ENCODE measurements at places on chromosomes 3 and 15.

DNA sequence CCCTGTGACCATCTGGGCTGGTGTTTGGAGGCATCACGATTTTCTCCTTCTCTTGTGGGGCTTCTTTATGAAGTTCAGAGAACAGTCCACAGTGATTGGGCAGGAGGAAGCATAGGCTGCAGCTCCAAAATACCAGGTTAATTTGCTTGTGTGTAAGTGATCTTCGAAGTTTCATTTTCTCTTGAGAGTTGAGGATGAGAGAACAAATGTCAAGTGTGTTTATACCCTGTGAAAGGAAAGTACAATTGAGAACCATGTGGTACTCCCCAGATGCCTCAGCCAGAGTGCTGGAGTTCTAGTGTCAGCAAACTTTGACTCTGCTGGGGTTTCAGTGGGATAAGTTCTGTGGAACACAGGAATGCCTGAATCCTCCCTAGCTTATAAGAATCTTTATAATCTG lies 357.1 kb upstream of the CFAP20DC start:
- peak; percentile 69 for ATAC-seq

DNA sequence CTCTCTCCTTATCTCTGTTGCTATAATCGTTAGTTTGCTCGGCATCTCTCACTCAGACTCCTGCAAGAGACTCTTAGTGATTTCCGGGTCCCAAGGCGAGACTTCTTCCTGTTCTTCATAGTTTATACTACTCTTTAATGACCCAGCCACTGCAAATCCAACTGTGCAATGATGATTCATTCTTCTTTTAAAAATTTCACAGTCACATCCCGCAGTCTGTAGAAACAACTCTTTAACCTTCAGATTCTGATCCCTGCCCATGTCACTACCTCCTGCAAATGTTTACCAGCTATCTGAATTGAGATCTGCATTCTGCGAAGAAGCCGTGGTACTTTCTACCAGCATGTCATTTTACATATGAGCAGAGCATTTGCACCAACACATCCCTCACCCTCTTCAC lies 2.8 kb upstream of the VGLL3 start:
- no peak for ATAC-seq

- ATAC-seq, result no peak
Observed at GRCh38 chr15:69718436-69718835, 265.8 kb downstream of the RPLP1 start.

GRCh38 chr3:62379321-62379798 lies 6.0 kb upstream of the FEZF2 start:
- ATAC-seq, result no peak

GRCh38 chr3:70386043-70386442 lies 73.6 kb upstream of the MDFIC2 start:
- ATAC-seq, result no peak

DNA sequence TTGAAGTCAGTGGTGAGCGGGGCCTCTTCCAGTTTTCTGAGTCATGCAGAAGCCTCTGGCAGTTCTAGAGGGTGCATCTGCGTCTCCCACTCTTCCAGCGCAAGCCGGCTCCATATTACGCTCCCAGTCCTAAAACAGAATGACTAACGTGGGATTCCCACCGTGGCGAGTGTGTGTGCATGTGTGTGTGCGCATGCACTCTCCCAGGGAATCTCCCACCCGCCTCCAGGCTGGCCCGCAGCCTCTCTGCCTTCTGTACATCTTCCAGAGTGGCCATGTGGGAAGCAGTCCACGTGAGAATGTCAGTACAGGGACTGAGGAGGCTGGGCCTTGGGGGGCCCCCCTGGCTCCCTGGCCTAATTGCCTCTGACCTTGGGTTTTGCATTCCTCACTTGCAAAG lies 87.7 kb downstream of the LSM3 start:
- no peak for ATAC-seq

- ATAC-seq, result no peak
Observed at GRCh38 chr3:63135367-63135766, 142.7 kb upstream of the SYNPR start.

GRCh38 chr3:53973905-53974304 lies 82.2 kb upstream of the SELENOK start:
- no peak for ATAC-seq

DNA sequence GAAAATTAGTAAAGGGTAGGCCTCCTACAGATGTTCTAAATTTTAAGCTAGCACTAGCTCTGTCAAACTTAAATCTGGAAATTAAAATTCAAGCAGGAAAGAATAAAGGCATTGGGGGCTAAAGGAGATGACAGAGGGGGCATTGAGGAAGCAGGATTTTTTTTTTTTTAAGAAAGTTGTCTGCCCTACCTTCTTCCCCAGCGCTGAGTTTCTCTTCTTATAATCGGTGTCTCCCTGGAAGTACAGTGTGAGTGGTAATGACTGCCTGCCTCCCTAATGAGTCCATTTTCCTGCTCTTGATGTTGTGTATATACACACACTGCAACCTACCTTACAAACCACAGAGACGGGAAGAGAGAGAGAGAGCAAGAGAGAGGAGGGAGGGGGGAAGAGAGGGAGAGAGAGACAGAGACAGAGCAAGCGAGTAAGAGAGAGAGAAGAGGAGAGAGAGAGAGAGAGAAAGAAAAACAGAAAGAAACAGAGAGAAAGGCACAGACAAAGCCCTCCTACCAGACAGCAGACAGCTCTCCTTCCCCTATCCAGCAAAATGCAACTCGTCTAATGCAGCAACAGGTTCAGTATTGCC lies 47.0 kb downstream of the ZBTB20 start:
- ATAC-seq, result peak; percentile 95

DNA sequence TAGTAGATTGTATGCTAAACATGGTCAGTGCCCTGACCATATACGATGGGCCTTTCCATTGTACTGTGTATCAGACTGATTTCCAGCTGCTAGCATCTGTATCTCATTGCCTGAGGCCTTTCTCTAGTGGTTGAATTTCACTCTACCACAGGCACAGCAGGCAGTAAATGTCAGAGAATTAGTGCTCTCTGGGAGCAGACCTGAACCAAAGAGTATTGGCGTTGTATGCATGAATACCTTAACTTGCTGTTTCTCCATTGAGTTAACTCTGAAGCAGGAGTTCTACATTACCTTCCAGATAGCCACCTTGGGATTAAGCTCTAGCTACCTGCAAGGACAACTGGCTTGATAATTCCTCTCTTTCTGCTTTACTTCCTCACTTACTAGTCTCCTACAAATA lies 439.2 kb upstream of the EPHA3 start:
- no peak for ATAC-seq

DNA sequence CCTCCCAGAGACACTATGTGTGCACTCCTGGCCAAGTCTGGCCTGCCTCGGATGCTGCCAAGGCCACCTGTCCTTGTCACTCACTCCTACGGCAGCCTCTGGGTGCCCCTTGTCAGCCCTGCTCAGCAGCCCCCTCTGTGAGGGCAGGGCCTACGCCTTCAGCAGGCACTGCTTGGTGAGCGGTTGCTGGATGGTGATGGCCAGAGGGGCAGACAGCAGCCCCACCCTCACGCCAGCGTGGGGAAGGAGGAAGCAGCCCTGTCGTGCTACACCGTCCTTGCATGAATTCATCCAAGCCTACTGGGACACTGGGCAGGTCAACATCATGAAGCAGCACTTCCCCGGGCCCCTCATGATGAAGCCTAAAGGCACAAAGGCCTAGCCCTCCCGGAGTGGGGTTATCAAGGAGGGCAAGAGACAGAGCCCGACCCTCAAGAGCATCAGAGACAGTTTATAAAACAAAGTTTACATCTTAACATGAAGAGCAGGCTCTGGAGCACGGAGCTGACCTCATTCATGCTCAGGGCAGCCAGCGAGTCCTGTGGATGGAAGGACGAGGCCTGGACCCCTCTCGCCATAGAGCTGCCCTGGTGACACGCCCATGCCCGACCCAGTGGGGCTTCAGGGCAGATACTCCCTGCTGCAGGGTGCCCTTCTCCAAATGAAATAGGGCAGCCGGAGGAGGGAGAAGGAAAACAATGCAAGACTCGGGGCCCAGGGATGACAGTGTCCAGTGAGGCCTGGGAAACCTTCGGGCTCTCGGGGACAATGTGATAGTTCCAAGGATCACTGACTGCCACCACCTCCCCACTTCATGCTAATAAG lies 25.3 kb downstream of the CHDH start:
- ATAC-seq, result no peak

DNA sequence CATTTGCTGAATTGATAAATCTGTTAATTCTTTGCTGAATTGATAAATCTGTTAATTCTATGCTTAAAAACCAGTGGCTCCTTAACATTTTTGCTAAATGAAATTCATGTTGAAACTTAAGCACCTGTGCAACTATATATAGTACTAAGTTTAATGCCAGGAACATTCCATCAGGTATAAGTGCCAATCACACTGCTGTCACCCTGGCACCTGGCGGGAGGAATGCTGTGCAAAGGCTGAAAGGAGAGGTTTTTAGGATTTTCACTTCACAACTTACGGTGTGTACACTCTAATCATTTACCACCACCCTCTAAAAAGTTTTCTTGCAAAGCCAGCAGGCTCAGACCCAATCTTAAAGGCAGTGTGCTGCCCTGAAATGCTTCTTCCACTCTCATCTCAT lies 33.5 kb upstream of the MYO5C start:
- no peak for ATAC-seq

- no peak for ATAC-seq
Observed at GRCh38 chr3:31495971-31496665, 36.6 kb upstream of the STT3B start.

GRCh38 chr3:173064631-173065030 lies 76.4 kb downstream of the SPATA16 start:
- ATAC-seq, result no peak

DNA sequence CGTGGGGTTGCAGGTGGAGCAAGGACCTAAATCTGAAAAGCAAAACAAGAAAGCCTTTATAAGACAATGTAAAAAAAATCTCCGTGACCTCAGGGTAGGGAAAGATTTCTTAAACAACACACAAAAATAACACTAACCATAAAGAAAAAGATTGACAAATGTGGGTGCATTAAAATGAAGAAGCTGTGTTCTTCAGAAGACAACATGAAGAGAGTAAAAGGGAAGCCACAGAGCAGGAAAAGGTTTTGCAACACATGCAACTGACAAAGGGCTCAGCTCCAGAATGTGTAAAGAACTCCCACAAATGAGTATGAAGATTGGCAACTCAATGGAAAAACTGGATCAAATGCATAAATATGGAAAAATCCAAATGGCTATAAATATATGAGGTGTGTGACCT lies 74.2 kb downstream of the MAGEF1 start:
- ATAC-seq, result no peak

DNA sequence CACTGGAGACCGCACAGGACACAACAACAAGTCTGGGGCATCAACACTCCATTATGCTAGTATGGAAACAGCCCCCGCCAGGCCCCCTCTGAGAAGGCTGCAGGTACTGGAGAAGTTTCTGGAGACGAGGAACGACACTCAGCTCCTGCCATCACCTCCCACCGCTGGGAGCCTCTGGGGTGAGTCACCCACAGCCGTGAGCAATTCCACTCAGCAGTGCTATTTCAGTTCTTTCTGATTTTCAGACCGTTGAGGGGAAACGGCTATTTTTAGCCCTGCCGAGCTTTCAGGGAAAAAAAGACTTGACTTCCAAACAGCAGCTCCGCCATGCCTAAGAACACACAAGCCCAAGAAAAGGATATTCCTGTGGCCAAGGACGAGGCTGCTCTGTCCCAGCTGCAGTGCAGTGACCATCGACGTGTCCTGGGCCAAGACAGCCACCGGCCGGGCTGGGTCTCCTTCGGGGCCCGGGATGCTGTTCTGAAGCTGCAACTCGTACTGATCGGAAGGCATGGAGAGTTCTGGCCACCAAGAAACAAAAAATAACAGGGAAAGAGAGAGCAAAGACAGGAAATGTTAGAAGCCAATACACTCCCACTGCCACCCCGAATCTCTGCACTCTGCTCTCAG lies 40.8 kb downstream of the NUP210 start:
- no peak for ATAC-seq

GRCh38 chr15:78012643-78013077 lies 64.9 kb downstream of the TBC1D2B start:
- ATAC-seq, result no peak

- no peak for ATAC-seq
Observed at GRCh38 chr3:11120091-11120805, 34.0 kb upstream of the HRH1 start.

- ATAC-seq, result no peak
Observed at GRCh38 chr15:57118013-57118799, 199.8 kb downstream of the TCF12 start.

DNA sequence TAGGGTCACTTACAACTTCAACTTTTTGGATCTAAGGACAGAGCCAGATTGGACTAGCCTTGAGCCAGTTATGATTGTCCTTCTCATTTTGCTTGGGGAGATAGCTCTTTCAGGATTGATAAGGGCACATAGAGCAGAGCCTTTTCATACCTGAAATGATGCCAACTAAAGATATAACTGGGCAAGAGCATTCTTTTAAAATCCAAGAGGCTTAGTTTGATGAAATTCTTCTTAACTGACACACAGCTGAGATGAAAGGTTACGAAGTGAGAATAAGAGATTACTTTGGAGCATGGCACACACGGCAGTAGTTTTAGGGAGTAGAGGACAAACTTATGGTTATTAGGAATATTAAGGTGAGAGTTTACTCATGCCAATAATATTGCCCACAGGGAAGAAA lies 12.7 kb downstream of the CD200 start:
- no peak for ATAC-seq

GRCh38 chr3:50122661-50123391 lies 32.3 kb upstream of the SEMA3F start:
- no peak for ATAC-seq

DNA sequence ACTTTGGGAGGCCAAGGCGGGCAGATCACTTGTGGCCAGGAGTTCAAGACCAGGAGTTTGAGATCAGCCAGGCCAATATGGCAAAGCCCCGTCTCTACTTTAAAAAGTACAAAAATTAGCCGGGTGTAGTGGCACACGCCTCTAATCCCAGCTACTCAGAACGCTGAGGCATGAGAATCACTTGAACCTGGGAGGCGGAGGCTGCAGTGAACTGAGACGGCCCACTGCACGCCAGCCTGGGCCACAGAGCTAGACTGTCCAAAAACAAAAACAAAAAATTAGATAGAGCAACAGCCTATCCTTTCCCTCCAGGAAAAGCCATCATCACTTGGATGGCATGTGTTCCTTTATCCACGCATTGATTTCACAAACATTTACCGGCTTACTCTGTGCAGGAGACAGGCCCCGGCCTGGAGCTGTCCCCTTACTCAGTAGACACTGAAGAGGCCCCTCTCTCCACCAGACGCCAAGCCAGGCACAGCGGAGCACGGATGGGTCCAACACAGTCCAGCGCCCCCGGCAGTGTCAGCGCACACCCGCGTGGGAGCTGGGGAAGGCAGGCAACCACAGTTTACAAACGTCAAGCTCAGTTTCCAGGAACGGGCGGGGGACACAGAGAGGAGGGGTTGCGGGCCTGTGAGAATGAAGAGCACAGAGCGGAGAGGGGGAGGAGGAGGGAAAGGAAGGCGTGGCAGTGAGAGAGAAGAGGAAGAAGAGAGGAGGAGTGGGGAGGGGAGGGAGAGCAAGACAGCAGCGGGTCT lies 3.1 kb downstream of the GP5 start:
- peak; percentile 78 for ATAC-seq

- peak; percentile 45 for ATAC-seq
Observed at GRCh38 chr15:59543721-59544547, 67.6 kb upstream of the GCNT3 start.

- ATAC-seq, result peak; percentile 47
Observed at GRCh38 chr3:23836536-23837230, 30.9 kb downstream of the UBE2E1 start.

- ATAC-seq, result peak; percentile 91
Observed at GRCh38 chr3:172591876-172592771, 68.9 kb upstream of the TNFSF10 start.

- no peak for ATAC-seq
Observed at GRCh38 chr3:161038725-161039124, 66.4 kb downstream of the B3GALNT1 start.
